ENCODE measurements at places on chromosomes 16 and 17. TPM values are rescaled to one million over a fixed set of nuclear protein-coding genes. Genes with fewer than 3 reads are reported as not detected.

MPP2 gene
- polyA plus RNA-seq, result 0.51 TPM

CACNA1H gene
- 1.1 TPM for polyA plus RNA-seq

FA2H gene
- 0.41 TPM for polyA plus RNA-seq

PITPNM3 gene
- polyA plus RNA-seq, result 63.3 TPM

TP53TG3B gene
- polyA plus RNA-seq, result not detected

APOBR gene
- 12.7 TPM for polyA plus RNA-seq

SPATA22 gene
- 0.24 TPM for polyA plus RNA-seq

- H3K4me1 ChIP-seq, result no peaks in the 10 kb centered on the region
- H3K36me3 ChIP-seq, result no peaks in the 10 kb centered on the region
- no peak overlapping the region for H3K27ac ChIP-seq
These were observed 282.1 kb upstream of the IRX5 start for GRCh38 chr16:54648575-54648974.

- H3K27ac ChIP-seq, result peak overlapping the region; percentile 65
- DNase-seq, result no peak
- H3K27me3 ChIP-seq, result peaks cover 11% of the 10 kb centered on the region
These were observed 480 bp downstream of the KIF19 start for GRCh38 chr17:74326506-74326905.

DNA sequence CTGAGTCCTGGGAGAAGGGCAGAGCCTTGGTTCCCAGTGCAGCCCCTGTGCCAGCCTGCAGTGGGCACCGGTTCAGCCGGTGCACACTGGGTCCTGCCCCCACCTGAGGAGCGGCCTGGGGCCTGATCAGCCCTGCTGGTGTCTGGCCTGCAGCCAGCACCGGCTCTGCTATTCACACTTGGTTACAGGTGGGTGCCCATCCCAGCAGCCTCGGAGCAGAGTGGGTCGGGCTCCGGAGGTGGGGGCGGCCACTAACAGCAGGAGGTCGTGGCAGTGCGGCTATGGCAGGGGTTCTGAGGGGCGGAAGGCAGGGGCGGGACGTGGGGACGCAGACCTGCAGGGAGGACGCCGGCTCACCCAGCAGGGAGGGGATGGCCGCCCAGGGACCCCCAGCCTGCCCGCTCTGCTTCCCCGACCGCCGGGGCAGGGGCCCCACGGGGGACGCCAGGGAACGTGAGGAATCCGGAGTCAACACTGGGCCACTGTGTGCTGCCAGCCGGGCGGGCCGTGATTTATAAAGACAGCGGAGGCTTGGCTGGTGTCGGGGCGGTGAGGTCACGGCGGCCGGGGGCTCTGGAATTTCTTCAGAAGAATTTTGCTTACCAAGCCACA lies 20.3 kb downstream of the METRNL start:
- peaks cover 48% of the 10 kb centered on the region for H3K27me3 ChIP-seq
- no peak overlapping the region for H3K4me3 ChIP-seq
- no peak for DNase-seq
- no peak overlapping the region for H3K27ac ChIP-seq

- no peaks in the 10 kb centered on the region for H3K36me3 ChIP-seq
- peak; percentile 93 for DNase-seq
- H3K4me1 ChIP-seq, result no peaks in the 10 kb centered on the region
- H3K27me3 ChIP-seq, result no peaks in the 10 kb centered on the region
- no peak overlapping the region for H3K27ac ChIP-seq
These were observed 11.5 kb upstream of the FOXN1 start for GRCh38 chr17:28494445-28495188.

DNA sequence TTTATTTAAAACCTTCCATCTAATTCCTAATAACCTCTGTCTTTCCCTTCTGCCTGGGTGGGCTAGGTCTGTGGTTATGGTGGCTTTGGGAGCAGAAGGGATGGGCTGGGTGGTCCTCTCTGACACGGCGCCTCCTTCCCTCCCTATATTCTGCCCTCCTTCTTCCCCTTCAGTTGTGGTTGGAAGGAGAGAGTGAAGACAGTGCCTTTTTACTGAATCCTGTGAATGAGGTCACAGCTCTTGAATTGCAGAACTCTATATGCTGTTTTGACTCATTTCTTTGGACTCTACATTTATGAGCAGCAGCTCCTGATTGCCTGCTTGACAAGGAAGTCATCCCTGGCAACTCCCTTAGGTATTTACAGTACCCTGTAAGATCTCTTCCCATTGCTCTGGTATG lies 256.0 kb upstream of the ELAC2 start:
- no peaks in the 10 kb centered on the region for H3K27me3 ChIP-seq
- no peak for DNase-seq
- no peaks in the 10 kb centered on the region for H3K36me3 ChIP-seq
- no peak overlapping the region for H3K4me3 ChIP-seq
- H3K27ac ChIP-seq, result no peak overlapping the region

GRCh38 chr17:79905832-79906231 lies 66.6 kb upstream of the CBX4 start:
- no peaks in the 10 kb centered on the region for H3K36me3 ChIP-seq
- H3K27me3 ChIP-seq, result peaks cover 15% of the 10 kb centered on the region
- H3K4me1 ChIP-seq, result no peaks in the 10 kb centered on the region
- no peak overlapping the region for H3K4me3 ChIP-seq
- DNase-seq, result no peak

DNA sequence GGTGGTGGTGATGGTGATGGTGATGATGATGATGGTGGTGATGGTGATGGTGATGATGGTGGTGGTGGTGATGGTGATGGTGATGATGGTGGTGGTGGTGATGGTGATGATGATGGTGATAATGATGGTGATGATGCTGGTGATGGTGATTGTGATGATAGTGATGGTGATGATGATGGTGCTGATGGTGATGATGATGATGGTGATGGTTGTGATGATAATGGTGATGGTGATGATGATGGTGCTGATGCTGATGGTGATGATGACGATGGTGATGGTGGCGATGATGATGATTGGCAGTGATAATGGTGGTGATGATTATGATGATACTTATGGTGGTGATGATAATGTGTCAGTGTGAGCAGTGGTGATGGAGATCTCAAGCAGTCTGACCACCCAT lies 90.8 kb upstream of the FOXF1 start:
- no peak for DNase-seq
- no peaks in the 10 kb centered on the region for H3K36me3 ChIP-seq
- no peak overlapping the region for H3K4me3 ChIP-seq
- H3K27ac ChIP-seq, result no peak overlapping the region
- H3K27me3 ChIP-seq, result no peaks in the 10 kb centered on the region

DNA sequence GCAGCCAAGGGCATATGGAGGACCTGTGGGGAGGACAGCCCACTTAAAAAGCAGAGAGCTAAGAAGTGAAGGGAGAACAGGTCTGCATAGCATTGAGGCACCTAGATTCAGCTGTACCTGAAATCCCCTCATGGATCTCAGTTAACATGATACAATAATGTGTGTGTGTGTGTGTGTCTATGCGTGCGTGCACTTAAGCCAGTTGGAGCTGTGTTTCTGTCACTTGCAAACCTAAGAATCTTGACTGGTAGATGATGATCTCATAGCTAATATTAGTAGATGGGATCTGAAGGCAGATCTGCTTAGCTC lies 1.7 kb upstream of the ITPRIPL2 start:
- no peak overlapping the region for H3K27ac ChIP-seq
- H3K4me3 ChIP-seq, result no peak overlapping the region
- peaks cover 24% of the 10 kb centered on the region for H3K27me3 ChIP-seq
- H3K36me3 ChIP-seq, result no peaks in the 10 kb centered on the region
- H3K4me1 ChIP-seq, result peaks cover 44% of the 10 kb centered on the region

DNA sequence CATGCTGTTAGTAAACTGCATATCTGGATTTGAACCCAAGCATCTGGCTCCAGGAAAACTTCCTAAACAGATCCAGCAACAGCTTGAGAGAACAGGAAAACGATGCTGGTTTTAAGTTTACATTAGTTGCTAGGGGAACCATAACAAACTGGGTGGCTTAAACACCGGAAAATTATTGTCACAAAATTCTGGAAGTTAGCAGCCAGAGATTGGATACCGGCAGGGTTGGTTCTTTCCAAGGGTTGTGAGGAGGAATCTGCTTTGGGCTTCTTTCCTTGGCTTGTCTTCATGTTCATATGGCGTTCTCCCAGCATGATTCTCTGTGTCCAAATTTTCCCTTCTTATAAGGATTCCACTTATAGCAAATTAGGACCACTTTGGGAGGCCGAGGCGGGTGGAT lies 276.9 kb upstream of the TOM1L1 start:
- no peaks in the 10 kb centered on the region for H3K36me3 ChIP-seq
- H3K4me3 ChIP-seq, result no peak overlapping the region
- H3K27me3 ChIP-seq, result no peaks in the 10 kb centered on the region
- no peak for DNase-seq
- H3K27ac ChIP-seq, result no peak overlapping the region
- no peaks in the 10 kb centered on the region for H3K4me1 ChIP-seq

GRCh38 chr16:63982110-63982509 lies 1139.8 kb downstream of the CDH11 start:
- H3K27me3 ChIP-seq, result no peaks in the 10 kb centered on the region
- H3K36me3 ChIP-seq, result no peaks in the 10 kb centered on the region
- DNase-seq, result no peak
- no peak overlapping the region for H3K27ac ChIP-seq
- H3K4me1 ChIP-seq, result no peaks in the 10 kb centered on the region

DNA sequence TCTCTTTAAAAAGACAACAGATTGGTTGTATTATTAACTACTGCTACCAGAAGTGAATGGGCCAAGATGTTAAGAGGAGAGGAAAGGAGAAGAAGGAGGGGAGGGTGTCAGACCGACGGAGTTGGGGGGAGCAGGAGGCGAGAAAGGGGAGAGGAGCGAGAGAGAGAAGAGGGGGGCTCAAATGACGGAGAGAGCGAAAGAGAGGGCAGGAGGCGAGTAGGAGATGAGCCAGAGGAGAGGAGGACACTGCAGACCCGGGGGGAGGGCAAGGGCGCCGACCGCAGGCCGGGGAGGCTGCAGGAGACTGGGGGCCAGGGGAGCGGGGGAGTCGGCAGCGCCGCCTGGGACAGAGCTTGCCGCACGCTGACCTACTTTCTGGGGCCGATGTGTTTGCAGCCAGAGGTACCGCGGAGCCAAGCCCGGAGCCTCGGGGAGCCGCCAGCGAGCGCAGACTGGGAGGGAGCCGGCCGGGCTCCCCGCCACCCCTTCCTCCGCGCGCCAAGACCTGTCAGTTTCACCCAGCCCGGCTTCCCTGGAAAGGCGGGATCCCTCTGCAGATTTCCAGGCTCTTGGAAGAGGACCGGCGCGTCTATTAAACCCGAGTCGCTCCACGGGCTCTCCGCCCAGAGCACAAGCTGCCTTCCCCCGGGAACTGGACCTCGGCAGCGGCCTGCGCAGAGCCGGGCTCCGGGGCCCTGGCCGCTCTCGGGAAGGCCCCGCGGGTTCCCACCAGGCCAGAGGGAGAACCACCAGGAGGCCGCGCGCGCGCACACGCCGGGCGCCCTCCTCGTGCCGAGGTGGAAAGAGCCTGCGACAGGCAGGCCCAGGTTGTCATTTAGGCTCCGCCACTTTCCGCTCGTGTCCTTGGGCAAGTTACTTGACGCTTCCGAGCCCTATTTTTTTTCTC lies 74.6 kb downstream of the CMC2 start:
- peaks cover 6% of the 10 kb centered on the region for H3K27me3 ChIP-seq
- peak overlapping the region; percentile 67 for H3K4me3 ChIP-seq
- H3K4me1 ChIP-seq, result peaks cover 7% of the 10 kb centered on the region
- H3K36me3 ChIP-seq, result no peaks in the 10 kb centered on the region
- DNase-seq, result no peak

DNA sequence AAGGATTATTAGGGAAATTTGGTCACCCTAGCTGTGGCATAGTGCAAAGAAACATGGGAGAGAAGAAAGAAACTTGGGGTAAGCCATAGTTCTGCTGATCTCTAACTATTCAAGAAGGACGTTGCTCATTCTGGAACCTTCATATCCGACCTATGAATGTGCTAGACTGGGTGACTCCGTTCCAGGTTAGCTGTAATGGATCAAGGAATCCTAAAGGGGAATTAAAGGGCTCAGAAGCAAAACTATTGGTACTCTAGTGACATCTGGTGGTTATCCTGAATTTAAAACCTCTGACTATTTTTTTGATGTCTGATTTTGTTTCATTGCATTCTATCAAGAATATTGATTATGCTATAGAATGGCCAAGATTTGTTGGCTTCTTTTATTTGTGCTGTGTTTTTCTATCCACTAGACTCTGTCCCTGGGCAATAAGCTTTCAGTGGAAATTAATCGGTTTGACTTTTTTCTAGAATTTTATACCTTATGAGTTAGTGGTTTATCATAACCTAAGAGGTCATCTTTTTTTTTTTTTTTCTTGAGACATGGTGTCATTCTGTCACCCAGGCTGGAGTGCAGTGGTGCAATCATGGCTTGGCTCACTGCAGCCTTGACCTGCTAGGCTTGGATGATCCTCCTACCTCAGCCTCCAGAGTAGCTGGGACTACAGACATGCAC lies 19.5 kb downstream of the PCTP start:
- H3K36me3 ChIP-seq, result peaks cover 30% of the 10 kb centered on the region
- no peak overlapping the region for H3K4me3 ChIP-seq
- H3K27me3 ChIP-seq, result no peaks in the 10 kb centered on the region

DNA sequence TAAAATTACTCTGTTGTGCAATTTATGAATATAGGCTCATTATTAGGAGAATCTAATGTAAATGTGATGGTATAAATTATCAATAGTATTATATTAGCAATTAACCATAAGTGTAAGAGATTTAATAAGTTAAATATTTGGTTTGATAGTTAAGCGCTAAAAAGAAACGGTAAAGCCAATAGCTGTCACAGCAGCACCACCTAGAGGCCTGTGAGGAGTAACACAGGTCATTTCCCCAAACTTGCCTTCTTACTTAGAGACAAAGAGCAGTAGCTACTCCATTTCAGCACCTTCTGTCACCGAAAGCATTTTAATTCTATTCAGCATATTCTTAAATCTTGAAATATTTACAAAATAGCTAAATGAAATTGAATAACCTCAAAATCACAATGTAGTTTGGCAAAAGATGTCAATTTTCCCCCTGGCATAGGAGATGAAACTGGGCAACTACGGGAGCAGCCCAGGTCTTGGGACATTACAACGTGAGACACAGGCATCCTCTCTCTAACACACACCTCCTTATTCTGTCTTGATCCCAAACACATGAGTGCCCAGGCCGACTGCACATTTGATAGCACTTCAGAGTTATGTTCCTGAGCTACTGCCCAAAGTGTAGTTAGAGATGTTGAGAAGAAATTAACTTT lies 14.3 kb upstream of the DYNLRB2 start:
- no peak for DNase-seq
- no peaks in the 10 kb centered on the region for H3K36me3 ChIP-seq
- H3K27me3 ChIP-seq, result no peaks in the 10 kb centered on the region
- no peaks in the 10 kb centered on the region for H3K4me1 ChIP-seq
- H3K27ac ChIP-seq, result no peak overlapping the region

GRCh38 chr16:381012-381788 lies 578 bp downstream of the PGAP6 start:
- DNase-seq, result peak; percentile 92
- no peaks in the 10 kb centered on the region for H3K36me3 ChIP-seq
- no peaks in the 10 kb centered on the region for H3K27me3 ChIP-seq
- peak overlapping the region; percentile 27 for H3K27ac ChIP-seq

DNA sequence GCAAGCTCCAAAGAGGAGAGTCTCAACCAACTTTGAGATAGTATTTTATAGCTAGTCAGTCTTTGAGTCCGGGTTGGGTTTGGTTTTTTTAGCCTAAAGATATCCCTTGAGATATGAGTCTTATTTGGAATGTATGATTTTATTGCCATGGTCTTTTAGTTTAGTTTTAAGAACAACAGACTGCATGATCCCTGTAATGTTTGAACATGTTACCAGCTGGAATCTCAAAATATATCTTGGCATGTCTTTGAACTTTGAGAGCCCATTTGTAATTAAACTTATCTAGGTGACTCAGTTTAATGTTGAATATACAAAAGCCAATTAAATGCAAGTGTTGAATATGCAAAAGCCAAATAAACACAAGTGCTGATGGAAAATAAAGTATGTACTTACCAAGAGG lies 100.6 kb downstream of the TANGO6 start:
- H3K4me1 ChIP-seq, result no peaks in the 10 kb centered on the region
- no peak for DNase-seq
- no peaks in the 10 kb centered on the region for H3K27me3 ChIP-seq
- peaks cover 33% of the 10 kb centered on the region for H3K36me3 ChIP-seq
- no peak overlapping the region for H3K27ac ChIP-seq
